ENCODE measurements at places on chromosomes 16 and 17.

- DNase-seq, result no peak
Measured at GRCh38 chr16:4319454-4320421, 3.9 kb downstream of the GLIS2 start.

GRCh38 chr17:61400717-61401388 lies 1.2 kb downstream of the TBX2 start:
- no peak for DNase-seq

GRCh38 chr16:68991075-68991474 lies 114.4 kb upstream of the HAS3 start:
- no peak for DNase-seq

DNA sequence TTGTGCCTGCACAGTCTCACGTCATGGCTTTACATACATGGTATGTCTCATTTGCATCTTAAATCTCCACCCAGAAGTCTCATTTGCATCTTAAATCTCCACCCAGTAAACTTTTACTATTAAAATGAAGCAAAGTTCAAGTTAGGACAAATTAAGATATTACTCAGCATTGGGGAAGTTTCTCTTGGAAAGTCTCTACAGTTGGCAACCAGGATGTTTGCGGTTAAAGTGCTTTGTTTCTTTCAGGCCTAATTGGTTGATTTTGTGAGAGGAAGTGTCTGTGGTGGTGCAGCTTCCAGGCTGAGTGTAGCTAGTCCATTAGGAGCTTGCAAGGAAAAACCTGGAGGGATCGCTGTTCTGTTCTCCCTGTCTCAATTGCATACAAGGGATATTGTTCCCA lies 1373.3 kb upstream of the GOT2 start:
- DNase-seq, result no peak

DNA sequence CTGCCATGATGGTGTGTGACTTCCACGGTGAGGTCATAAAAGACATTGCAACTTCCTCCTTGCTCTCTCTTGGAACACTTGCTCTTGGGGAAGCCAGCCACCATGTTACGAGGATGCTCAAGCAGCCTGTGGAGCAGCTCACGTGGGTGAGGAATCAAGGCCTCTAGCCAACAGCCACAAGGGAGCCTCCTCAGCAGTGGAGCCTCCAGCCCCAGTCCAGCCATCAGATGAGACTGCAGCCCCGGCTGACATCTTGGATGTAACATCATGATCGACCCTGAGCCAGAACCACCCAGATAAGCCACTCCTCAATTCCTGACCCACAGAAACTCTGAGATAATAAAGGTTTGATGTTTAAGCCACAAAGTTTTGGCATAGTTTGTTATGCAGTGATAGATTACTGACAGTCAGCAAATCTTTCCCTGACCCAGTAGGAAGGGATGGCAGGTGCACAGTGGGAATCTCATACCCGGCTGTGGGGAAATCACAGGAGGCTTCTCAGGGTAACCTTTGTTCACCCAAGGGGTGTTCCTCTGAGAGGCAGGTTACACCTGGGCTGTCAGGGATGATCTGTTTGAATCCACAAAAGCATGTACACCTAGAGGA lies 23.3 kb upstream of the GINS2 start:
- DNase-seq, result no peak

GRCh38 chr17:4796552-4796920 lies 572 bp downstream of the PSMB6 start:
- DNase-seq, result no peak

DNA sequence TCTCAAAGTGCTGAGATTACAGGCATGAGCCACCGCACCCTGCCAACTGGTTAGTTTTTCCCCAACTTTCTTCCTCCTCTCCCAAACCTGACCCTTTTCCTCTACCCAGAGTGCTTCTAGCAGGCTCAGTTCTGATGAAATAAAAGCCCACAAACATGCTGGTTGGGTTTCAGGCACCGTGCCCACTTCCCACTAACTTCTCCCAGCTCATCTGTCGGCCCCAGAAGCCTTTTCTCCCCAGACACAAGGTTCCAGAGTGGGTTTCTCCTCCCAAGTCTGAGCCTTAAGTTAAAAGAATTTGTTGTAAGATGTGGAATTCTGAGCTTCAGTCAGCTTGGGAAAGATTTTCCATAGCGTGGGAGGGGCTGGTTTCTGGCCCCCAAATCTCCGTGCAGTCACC lies 11.5 kb upstream of the SCN4A start:
- no peak for DNase-seq

GRCh38 chr17:37761059-37761458 lies 16.2 kb upstream of the HNF1B start:
- no peak for DNase-seq

GRCh38 chr16:80577485-80578280 lies 36.9 kb downstream of the DYNLRB2 start:
- no peak for DNase-seq

DNA sequence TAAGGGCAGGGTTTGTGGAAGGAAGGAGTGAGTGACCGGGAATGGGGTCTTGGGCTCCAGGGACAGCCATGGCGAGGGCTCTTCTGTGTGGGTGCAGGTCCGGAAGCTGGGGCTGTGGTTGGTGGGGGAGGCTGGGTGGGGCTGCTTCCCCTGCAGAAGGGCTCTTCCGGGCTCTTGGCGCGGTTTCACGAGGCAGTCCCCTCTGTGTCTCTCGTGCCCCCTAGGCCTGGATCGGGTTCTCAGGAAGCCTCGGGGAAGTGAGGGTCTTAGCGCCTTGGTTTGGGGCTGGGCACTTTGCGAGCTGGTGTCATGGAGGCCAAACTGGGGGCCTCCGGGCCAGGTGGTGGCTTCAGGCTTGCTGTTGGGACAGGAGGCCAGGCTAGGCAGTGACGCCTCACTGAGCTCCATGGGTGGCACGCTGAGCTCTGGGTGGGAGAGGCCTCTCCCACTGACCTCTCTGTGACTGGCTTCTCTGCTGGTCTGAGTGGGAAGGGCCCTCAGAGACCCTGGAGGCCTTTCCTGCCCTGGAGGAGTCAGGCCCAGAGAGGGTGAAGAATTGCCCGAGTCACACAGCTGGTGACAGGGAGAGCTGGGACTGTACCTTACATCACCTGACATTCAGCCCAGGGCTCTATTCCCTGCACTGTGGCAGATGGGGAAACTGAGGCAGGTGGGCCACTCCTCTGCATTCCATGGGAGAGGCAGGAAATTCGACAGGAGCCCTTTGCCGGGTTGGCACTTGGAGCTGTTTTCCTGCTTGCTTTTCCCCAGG lies 8.2 kb downstream of the ADCY7 start:
- no peak for DNase-seq

- DNase-seq, result no peak
Measured at GRCh38 chr16:82716361-82716855, 89.6 kb downstream of the CDH13 start.

GRCh38 chr16:86959091-86959651 lies 358.0 kb downstream of the C16orf95 start:
- no peak for DNase-seq

GRCh38 chr16:23907457-23907902 lies 71.7 kb downstream of the PRKCB start:
- DNase-seq, result no peak

DNA sequence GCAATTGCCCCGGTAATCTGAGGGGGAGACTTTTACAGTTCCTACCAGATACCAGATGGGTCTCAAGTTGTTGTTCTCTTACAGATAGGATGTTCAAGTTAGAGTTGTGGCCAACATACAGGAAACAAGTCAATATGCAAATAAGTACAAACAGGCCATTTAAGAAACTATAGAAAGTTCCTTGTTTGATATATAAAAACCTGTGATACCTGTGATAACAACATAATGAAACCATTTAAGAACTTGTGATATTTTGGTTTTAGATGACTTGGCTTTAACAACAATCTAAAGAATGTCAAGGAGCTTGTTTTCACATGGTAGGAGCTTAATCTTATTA lies 16.8 kb downstream of the CDR2 start:
- DNase-seq, result no peak

DNA sequence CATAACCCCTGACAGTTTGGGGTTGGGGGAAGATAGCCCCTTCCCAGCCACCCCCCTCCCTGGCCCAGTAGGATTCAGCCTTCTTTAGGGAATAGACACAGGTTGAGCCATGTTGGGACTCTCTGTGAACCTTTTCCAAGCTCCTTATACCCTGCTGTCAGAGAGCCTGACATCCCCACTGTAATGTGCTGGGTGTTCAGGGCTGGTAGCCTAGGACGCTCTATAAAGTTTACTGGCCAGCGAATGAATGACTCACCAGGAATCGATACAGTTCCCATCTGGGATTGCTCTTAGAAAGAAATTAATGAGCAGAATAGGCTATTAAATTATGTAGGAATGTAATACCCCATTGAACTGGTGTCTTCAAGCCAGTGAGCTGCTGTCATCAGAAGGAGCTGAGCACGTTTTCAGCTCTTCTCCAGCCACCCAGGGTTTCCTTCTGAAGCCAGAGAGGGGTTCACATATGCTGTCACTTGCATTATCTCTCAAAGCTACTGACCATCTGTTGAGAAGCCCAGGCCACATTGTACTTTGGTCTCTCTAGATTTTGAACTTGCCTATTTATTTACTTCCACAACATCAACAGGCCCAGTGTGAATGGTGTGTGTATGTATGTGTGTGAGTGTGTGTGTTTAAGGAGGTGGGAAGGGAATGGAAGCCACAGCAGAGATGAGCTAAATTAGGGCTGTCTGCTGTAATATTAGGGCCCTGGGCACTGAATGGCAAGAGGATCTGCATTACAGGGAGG lies 64.9 kb downstream of the SPACA3 start:
- no peak for DNase-seq

- no peak for DNase-seq
Measured at GRCh38 chr17:70238646-70239045, 69.3 kb downstream of the KCNJ2 start.

DNA sequence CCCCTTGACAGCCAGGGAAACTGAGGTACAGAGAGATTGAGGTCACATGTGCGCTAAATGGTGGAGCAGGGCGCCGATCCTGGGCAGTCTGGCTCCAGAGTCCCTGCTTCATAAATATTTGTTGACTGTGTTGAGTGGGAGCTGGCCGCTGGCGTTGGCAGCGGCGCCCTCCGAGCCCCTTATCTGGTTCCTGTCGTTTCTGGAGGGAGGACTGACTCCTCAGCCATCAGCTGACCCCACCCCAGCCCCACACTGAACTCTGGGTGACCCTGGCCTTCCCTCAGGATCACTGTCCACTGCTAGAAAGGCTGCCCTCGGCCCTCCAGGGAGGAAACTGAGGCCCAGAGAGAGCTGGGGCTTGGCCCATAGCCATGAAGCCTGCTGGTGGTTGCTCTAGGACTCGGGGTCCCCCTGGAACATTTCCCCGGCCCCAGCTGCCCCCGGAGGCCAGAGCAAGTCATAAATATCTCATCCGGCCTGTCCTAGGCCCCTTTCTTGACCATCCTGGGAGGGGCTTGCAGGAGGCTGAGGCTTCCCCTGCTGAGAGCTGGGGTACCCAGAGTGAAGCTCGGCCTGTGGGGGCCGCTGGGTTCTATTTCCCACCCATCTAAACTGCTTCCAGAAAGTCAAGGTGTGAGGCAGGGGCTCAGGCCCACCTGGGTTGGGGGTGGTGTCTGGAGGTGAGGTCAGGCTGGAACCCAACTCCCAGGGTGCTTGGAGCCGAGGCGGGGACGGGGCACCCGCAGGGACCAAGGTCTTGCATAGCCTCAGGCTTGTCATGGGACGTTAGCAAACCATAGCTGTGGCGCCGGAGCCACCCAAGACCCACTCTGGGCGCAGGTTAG lies 51.7 kb upstream of the GSE1 start:
- DNase-seq, result no peak

- DNase-seq, result no peak
Measured at GRCh38 chr16:84278968-84279367, 15.7 kb upstream of the WFDC1 start.

DNA sequence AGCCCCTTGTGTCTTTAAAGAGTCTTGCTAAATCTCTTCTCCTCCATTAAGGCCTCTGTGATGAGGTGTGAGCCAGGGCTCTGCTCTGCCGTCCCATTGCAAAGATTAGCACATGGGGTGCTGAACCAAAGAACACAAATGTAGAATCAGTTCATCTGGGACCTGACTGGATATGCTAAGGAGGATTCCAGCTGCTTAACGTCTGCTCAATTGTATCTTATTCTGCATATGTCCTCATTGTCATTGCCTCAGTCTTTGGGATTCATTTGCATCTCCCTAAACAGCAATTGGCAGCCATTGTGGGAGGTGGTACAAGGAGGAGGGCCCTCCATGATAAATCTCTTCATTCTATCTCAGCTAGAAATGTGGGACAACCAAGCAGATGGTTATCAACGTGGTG lies 106.3 kb upstream of the ADAMTS18 start:
- DNase-seq, result no peak

DNA sequence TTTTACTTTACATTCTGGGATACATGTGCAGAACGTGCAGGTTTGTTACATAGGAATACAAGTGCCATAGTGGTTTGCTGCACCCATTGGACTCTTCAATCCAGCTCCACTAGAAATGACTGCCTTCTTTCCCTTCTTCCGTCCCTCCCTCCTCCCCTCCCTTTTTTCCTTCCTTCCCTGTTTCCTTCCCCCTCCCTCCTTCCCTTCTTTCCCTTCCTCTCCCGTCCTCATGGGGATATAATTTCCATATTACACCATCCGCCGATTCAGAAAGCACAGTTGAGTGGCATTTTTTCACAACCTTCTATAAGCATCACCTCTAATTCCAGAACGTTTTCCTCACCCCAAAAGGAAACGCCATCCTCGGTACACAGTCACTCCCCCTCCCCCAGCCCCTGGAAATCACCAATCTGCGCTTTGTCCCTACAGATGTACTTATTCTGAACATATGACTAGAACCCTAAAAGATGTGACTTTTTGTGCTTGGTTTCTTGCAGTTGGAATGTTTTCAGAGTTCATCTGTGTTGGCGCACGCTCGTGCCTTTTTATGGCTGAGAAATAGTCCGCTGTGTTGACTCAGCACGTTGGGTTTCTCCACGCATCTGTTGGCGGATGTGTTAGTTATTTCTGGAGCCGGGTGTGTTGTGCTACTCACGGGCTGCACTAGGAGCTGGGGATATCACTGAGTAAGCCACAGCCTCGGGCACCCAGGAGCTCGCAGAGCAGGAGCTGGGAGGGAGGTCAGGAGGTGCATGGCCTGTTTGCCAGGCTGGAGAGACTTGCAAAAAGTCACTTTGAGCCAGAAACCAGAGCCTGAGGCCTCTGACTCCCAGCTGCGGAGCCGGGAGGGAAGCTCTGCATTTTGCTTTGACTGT lies 336.4 kb downstream of the SEC14L1 start:
- no peak for DNase-seq

DNA sequence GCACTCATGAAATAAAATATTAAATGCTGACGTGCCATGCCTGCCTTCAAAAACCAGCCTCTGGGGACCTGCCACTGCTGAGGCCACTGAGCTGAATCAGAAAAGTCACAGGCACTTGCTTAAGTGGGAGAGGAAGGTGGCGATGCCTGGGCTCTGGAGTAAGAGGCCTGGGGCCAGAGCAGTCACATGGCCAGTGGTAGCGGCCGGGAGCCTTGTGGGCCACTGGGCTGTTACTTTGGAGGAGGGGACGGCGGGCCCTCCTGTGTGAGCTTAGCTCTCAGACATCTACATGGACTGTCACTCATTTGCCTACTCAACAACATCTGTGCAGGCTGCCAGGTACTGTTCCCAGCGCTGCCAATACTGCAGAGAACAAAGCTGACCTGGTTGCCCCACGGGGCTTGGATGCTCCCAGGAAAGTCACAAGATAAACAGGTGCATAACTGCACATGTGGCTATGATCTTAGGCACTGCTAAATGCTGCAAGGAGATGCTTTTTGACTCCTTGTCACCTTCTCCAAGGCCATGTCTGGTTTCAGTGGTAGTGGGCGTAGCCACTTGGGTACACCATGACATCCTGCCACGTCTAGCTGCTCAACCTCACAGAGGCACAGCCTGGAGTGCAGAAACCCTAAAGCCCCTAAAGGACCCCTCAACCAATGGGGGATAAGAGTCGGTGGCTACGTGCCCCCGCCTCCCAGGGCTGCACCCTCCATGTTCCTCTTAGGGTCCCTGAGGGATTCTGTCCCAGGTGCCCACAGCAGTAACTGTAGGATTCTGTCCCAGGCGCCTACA lies 11.6 kb downstream of the COTL1 start:
- no peak for DNase-seq

- no peak for DNase-seq
Measured at GRCh38 chr16:86628614-86629013, 50.3 kb downstream of the FOXL1 start.

Data from cardiac septum (tissue), 1 donor.